HT1080 (cell line): ENCODE measurements at places on chromosomes 4 and X.

DNA sequence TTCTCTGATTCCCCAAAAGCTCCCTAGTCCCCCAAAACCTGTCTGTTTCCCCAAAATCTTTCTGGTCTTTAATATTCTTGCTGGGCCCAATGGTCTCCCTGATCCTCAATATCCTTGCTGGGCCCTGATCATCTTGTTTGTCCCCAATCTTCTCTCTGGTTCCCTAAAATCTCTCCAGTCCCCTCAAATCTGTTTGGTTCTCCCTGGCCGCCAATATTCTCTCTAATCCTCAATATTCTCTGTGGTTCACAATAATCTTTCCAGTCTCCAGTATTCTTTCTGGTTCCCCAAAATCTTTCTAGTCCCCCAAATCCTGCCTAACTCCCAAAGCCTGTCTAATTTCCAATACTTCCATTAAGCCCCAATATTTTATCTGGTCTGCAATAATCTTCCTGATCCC lies 18.5 kb downstream of the P2RY8 start:
- DNase-seq, result no peak

DNA sequence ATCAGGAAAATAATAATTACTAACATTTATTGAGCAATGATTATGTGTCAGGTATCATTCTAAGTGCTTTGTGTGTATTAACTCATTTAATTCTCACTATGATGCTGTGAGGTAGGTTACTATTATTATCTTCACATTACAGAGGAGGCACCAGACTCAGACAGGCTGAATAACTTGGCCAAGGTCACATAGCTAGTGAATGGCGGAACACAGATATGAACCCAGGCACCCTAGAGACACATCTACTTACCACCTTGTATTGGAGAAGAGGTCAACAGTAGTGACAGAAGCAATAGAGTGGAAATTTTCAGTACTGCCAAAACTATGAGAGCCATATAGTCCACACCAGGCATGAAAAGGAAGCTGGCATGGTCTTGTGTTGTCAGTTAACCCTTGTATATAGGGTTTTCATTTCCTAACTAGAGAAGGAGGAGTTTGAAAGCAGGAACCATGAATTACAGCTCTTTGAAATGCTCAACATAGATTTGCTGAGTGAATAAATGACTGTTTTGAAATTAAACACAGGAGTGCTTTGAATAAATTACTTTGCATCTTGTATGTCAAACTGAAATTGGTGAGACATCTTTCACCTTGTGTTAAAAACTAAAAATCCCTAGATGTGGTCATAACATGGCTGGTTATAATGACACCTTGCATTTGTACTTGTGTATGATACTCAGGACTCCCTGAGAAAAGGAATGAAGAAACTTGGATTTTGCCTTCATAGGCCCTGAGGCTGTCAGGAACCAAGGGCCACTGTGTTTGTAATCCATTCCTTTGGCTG lies 71.8 kb downstream of the RTL9 start:
- DNase-seq, result no peak

GRCh38 chrX:50973199-50973598 lies 62.7 kb downstream of the BMP15 start:
- no peak for DNase-seq

GRCh38 chr4:6520978-6521377 lies 48.6 kb upstream of the PPP2R2C start:
- no peak for DNase-seq

DNA sequence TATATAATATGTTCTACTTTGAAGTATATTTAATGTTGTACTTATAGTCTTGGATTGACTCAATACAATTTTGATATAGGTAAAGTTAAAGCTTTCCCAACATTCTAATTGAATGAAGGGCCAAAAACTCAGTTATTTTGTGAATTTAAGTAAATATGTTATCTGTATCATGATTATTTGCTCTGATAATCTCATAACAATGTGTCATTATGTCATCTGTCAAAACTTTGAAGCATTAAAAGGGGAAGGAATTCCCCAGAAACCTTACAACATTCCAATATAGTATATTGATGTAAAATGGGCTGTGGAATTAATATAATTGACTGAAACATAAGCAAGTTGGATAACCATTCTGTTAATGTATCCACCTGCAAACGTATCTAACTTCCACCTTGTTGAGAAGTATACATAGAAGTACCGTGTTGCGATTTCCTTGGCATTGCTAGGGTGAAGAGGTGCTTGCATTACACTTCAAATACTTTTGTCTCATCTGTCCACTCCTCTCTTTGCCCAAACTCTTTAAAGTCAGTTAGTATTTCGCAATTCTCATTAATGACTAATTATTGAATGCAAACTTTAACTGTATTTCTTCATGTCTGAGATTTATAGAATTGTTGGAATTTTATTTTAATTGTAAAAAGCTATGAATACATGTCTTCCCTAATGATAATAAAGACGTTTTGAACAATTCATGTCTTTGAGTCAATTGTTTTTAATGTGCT lies 1982.1 kb upstream of the ADGRL3 start:
- DNase-seq, result no peak

DNA sequence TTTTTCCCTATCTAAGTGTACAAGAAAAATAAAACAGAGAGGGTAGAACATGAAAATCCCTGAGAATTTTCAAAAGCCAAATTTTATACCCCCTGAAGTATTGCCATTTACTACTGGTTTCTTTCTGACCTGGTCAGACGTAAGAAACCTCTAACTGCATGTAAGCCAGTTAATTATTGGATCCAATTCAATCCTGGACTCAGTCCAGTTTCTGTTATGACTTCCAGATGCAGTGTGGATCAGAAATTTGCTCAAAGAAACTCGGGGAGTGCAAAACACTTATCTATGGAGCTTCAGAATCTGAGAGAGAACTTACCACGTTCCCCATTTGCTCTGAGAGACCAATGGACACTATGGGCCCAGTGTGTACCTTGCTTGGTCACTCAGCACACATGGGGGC lies 383.5 kb downstream of the KLHL4 start:
- no peak for DNase-seq

DNA sequence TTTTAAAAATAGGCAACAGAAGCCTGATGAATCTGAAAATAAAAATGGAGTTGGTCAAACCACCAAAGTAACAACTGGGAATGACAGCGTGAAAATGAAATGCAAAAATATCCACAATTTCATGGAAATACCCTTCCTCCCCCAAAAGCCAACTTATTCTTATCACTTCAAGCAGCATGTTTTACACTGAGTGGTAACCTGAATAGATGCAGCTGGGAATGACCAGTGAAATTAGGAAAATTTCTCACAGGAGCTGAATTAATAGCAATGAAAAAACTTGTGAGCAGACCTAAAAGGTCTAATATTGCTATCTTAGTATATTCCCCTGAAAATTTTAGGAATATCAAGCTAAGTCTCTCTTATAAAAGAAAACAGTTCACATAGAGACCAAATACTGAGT lies 239.0 kb downstream of the PCDH18 start:
- no peak for DNase-seq

DNA sequence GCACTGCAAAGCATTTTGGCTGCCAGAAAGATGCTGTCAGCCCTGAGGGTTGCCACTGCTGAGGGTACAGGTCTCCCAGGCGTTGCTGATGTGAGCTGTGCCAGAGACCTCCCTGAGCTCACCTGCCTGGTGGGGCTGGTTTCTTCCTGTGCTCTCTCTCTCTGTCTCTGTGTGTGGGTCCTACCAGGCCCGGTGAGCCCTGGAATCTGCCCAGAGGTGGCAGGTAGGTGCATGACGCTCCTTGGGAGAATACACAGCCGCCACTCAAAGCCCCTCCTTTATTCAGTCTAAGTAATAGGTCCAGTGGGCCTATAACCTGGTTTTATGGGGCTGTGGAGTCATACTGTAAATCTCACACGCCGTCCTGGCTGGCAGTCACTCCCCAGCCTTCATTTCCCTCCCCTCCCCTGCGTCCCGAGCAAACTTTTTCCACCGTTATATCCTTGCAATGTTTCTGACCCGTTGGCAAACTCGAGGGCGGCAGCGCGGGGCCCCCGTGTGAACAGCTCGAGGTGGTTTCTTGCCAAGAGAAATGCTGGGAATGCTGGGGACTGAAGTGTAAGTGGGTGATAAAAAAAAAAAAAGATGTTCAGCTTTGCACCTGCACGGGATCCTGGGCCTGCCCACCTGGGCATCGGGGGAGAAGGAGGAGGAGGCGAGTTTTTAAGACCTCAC lies 245.9 kb downstream of the CRLF2 start:
- DNase-seq, result no peak

- DNase-seq, result no peak
These were observed 37.3 kb upstream of the CCNI start for GRCh38 chr4:77113069-77113468.

GRCh38 chr4:86927843-86928395 lies 6.9 kb upstream of the AFF1 start:
- peak; percentile 97 for DNase-seq

GRCh38 chrX:22690116-22690515 lies 309.6 kb upstream of the DDX53 start:
- DNase-seq, result no peak

DNA sequence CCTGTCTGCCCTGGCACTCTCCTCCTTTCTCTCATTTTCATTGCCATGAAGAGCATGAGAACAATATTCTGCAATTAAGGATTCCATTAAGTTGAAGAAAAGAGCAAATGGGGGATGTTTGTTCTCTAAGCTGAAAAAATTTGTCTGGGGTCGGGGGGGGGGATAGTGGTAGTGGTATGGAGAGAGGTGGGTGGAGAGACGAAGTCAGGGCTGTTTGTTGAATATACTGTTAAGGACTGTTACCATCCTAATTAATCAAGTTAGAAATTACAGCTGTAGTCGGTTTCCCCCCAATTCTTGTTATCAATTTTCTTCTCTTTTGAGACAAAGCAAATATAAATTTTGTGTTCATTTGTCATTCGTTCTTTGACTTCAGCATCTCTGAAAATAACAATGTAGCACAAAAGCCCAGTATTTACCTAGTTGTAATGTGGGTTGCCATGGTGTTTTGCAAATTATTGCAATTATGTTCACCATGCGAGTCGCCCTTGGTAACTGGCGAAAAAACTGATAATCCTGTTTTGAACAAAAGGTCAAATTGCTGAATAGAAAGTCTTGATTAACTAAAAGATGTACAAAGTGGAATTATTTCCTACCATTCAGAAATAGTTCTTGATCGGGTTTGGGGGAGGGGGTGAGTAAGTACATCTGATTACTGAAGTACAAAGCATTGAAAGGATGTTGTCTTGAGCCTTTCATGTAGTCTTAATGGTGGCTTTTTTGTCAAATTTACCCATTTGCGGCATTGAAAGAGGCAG lies 139.1 kb downstream of the ARX start:
- no peak for DNase-seq

- DNase-seq, result no peak
These were observed 104.7 kb downstream of the ABLIM2 start for GRCh38 chr4:8053688-8054449.

DNA sequence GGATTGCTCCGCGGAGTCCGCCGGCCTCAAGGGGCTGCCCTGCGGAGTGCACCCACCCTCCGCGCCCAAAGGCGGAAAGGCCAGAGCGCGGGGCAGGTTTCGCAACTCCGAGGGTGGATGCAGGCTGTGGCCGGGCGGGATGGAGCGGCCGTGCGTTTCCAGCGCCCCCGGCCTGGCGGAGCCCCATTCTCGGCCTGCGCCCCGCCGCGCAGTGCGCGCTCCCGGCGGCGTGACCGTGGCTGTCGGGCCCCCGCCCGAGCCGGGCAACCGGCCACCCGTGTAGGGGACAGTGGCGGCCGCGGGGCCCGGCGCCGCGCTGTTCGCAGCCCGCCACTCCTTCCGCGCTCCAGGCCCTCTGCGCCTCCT lies 331 bp downstream of the SETD7 start:
- DNase-seq, result no peak

- no peak for DNase-seq
These were observed 255.2 kb upstream of the GABRA2 start for GRCh38 chr4:46645126-46645525.

GRCh38 chrX:17415242-17415810 lies 40.3 kb downstream of the NHS start:
- DNase-seq, result peak; percentile 22

DNA sequence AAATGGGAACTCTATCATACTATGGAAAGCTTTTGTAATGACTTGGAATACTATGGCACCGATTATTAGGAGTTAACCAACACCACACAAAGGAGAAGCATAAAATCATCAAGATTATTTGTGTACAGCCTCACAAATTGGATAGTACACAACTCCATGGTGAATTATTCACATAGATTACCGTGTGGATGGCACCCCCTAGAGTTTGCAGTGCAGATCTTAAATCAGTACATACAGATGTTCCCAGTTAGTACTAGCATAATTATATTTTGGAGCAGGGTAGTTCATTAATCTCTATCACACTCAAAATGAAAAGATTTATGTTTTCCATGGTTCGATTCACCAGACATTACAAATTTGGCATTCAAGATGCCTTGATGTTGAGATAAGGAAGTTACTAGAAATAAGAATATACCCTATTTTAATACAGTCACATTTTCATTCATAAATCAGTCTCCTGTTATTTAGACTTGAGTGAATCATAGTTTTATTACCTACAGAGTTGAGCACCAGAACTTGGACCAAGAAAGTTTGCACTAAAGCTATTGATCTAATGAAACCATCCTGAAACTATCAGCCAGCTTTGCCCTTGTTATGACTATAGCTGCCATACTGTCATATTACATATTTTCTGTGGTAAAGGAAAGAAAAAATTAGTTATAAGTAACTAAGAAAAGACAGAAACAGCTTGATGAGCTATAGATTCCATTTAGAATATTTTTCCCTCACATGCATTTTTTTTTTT lies 531.8 kb downstream of the GLUD2 start:
- no peak for DNase-seq

DNA sequence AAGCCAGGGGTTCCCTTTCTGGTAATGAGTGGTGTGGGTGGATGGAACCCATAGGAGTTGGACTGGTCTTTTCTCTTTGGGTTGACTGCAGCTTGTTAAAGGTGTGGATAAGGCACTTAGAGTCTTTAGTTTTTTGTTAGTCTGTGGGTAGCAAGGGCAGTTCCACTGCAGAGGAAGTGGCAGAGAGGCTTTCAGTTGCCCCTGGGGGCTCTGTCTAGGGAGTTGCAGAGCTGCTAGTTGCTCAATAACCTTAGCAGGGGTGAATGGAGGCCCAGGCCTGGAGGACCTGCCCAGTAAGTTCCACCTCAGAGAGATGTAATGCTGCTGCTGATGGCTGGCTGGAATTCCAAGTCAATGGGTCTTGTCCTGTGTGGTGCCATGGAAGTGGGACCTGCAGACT lies 282.6 kb upstream of the NDST4 start:
- no peak for DNase-seq

- no peak for DNase-seq
These were observed 6.4 kb downstream of the ZCCHC18 start for GRCh38 chrX:104118765-104119164.

DNA sequence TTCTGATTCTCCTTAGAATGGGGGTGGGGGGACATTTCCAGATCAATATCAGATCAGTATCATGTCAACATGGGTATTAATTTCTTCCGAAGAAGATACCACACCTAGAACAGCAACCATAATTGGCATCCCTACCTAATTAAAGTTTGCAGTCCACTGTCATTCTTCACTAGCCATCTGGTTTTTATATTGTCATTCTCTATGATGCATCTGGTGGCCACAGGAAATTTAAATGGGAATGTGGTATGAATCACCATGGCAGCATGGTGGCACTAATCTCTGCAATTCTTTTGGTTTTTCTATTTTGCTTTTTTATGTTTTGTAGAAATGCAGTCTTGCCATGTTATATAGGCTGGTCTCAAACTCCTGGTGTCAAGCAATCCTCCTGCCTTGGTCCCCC lies 16.6 kb upstream of the UBE2D3 start:
- DNase-seq, result no peak

- no peak for DNase-seq
These were observed 74.7 kb downstream of the REPS2 start for GRCh38 chrX:17020851-17021821.
